Activated CD4-positive, alpha-beta T cell treated with anti-CD3 and anti-CD28 coated beads, Interleukin-2, Interleukin-6, amounts not matched to agents 100 ng/mL and 50 ng/mL, durations not matched to agents 16 hours and 8 hours (primary cell): ENCODE measurements at places on chromosomes 11 and 22.

- no peak for DNase-seq
These were observed 119.1 kb downstream of the GGTLC2 start for GRCh38 chr22:22763512-22763911.

DNA sequence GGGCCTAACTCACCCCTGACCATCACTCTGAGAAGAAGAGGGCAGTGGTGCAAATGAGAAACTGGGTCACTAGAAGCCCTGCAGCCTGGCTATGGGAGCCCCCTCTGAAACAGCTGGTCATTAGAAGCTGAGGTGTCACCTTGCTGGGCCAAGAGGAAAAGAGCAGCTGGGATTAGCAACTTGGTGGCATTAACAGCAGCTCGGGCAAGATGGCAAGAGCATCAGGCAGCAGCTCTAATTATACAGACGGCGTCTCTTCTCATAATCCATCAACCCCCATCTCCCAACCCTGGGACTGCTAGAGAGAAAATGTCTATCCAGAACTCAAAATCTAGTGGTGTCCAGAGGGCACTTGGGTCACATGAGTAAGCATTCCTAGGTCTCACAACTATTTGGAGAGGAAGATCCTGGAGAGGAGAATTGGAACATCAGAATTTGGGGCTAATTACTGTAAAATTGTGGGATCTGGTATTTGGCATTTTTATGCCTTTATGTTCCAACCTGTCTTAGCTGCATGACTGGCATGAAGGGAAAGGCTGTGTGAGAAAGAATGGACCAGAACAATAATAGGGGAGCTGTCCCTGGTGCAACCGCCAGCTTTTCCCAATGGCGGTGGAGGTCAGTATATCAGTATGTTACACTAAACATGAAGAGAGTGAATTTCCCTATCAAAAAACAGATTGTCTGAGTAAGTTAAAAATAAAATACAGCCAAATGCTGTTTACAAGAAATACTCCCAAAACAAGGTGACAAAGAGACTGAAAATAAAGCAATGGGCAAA, 7.6 kb upstream of the LMO1 start:
- DNase-seq = no peak

- no peak for DNase-seq
These were observed 81.5 kb downstream of the MPPED1 start for GRCh38 chr22:43493297-43493696.

- no peak for DNase-seq
These were observed 594.1 kb downstream of the BRD1 start for GRCh38 chr22:49233507-49234100.
